ENCODE measurements at places on chromosomes 13 and 19. TPM values are rescaled to one million over a fixed set of nuclear protein-coding genes. Genes with fewer than 3 reads are reported as not detected.

FCAR gene
- 0.15 TPM for total RNA-seq

HSH2D gene
- 1.3 TPM for total RNA-seq

HSD17B14 gene
- total RNA-seq, result 22.9 TPM

SYDE1 gene
- 26.7 TPM for total RNA-seq

TEX26 gene
- total RNA-seq, result not detected

CCDC70 gene
- not detected for total RNA-seq

Data from ovary (tissue), 10 donors.